ENCODE measurements at places on chromosomes 11 and 22. TPM values are rescaled to one million over a fixed set of nuclear protein-coding genes. Genes with fewer than 3 reads are reported as not detected.

The ZDHHC13 gene
- total RNA-seq = 27.7 TPM

DNA sequence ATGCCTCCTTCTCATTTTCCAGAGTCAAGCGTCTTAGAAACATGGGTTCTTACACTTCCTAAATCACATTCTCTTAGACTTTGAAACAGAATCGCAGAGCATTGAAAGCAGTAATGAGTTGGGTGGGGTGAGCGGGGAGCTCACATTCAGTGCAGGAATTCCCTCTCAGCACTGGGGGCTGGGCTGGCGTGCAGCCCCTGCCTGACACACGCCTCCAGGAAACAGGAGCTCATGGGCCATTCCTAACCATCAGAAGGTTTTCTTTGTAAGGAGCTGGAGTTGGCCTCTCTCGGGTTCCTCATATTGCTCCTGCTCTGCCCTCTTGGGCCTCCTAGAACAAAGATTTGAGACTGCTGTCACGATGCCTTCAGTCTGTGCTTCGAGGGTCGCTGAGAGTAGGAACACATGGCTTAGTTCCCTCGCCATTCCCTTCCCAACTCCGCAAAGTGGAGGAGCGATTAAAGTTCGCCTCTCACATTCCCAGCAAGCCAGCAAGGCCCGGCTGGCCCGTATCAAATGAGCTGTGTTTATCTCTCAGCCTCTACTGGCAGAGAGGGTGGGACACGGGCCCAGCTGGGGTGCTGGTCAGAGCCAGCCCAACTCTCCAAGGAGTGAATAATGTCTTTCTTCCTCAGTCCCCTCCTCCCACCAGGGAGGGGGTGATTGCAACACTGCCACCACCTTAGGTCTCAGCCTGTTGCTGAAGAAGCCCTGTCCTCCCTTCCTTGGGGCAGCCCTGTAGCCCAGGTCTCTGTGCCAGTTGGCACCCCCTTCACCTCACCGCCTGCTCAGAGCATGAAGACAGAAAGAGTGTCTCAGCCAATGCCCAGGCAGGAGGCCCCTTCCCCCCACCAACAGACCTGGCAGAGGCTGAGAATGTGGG lies 10.4 kb downstream of the CHRDL2 start:
- DNase-seq = peak; percentile 15

DNA sequence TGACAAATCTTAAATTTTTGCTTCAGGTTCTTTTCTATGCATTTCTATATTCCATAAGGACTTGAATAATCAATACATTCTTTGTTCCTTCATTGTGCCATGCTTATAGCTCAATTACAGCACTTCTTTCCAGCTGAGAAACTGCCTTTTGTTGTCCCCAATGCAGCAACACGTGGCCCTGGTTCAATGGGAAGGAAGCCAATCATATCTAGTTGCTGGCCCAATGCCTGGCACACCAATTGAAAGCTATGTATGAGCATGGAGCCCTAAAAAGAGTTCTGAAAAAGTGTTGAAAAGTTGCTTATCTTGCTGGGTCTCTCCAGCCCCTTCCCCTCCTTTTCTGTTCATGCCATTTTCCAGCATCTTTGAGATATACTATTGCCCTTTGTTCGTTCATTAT lies 448.0 kb upstream of the FAT3 start:
- DNase-seq = no peak

GRCh38 chr11:13009921-13010748 lies 1.0 kb downstream of the RASSF10 start:
- peak; percentile 68 for DNase-seq

- no peak for DNase-seq
Measured at GRCh38 chr22:38497869-38498268, 8.2 kb downstream of the DDX17 start.

The TYR gene
- not detected for total RNA-seq

GRCh38 chr11:30585892-30586250 lies 282 bp downstream of the MPPED2 start:
- peak; percentile 57 for DNase-seq

GRCh38 chr11:118910309-118911112 lies 15.2 kb downstream of the BCL9L start:
- DNase-seq = peak; percentile 92

DNA sequence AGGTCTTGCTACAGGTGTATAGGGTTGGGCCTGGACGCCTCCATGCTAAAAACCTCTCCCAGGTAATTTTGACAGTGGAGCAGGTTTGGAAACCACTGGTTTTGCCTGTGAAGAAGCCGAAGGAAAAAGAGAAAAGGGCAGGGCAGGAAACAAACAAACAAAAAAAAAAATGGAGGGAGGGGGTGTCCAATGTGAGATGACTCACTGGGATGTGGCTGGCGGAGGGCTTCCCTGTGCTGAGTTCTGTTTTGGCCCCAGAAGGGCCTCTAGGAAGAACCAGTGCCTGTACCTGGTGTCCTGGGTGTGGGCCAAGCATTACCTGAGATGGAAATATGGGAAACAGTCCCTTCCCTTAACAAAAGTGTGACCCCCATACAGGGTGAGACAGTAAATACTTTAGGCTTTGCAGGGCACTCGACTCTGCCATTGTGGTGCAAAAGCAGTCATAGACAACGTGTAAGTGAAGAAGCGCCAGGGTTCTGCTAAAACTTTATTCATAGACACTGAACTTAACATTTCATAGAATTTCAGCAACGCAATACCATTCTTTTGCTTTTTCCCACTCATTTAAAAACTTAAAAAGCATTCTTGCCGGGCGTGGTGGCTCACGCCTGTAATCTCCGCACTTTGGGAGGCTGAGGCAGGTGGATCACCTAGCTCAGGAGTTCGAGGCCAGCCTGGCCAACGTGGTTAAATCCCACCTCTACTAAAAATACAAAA lies 9.5 kb upstream of the DGKZ start:
- DNase-seq = no peak

- peak; percentile 91 for DNase-seq
Measured at GRCh38 chr11:2888266-2888968, 2.8 kb upstream of the CDKN1C start.

The MED15 gene
- total RNA-seq = 32.0 TPM

- no peak for DNase-seq
Measured at GRCh38 chr11:106311531-106312230, 234.2 kb downstream of the AASDHPPT start.

The FIBIN gene
- total RNA-seq = 0.66 TPM

Measured in GM23338 (cell line).